Stimulated activated CD8-positive, alpha-beta memory T cell treated with anti-CD3 and anti-CD28 coated beads, Interleukin-15, amount 100 ng/mL, for 4 hours (primary cell): ENCODE measurements at places on chromosomes 7 and 10.

GRCh38 chr10:45199205-45199740 is 116.1 kb downstream of the OR13A1 start:
- no peak for DNase-seq

- no peak for DNase-seq
Observed at GRCh38 chr10:81569488-81569887, 305.5 kb upstream of the NRG3 start.

DNA sequence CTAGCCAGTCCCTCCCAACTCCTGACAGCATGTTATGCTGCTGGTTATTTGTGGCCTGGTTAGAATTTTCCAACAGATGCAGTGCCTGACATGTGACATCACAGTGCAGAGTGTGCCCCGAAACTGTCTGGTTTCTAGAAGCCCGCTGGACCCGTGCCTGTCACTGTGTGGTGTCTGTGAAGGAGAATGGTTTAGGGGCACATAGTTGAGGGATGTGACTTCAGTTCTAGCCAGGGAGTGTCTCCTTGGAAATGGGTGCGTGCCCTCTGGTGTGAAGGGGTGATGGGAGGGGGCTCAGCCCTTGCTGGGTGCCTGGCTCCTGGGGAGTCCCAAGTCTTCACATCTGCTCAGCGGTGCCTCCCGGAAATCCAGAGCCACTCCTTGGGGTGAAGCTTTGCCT is 303.6 kb downstream of the GLRX3 start:
- no peak for DNase-seq

DNA sequence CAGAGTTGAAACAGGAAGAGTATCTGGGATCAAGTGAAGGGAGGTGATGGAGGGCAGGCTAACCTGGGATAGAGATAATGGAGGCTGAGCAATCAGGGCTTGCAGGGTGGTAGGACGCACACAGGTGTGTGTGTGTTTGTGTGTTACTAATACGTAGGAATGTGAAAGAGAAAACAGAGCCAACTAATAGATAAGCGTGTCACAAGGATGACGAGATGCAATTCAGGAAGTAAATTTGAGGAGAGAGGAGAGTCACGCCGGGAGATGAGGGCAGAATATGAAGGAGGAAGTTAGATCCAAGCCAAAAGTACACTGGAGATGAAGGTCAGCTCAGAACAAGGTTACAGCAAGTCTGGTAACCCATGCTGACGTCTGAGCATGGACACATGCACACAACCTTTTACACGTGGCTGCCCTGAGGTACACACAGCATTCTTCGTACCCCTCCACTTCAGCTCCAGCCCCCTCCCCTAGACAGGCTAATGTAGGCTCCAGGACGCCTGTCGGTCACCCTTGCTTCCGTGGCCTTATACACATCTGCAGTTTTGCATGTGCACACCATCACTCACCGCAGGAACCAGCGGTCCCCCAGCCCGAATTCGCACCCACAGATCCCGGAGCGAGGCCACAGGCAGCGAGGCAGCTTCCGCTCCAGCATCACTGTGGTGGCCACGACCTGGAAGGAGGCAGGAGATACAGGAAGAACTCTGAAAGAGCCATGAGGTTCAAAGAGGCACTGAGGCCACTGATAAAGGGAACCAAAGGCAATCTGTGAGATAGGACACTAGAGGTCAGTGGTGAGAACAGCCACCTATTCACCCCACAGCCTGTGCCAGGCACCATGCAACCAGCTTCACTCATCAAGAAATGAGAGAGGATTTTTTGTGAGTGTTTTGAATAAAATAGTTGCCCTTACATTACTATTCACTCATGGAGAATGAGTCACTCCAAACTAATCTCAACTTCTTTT is 23.7 kb upstream of the TRPV6 start:
- no peak for DNase-seq

DNA sequence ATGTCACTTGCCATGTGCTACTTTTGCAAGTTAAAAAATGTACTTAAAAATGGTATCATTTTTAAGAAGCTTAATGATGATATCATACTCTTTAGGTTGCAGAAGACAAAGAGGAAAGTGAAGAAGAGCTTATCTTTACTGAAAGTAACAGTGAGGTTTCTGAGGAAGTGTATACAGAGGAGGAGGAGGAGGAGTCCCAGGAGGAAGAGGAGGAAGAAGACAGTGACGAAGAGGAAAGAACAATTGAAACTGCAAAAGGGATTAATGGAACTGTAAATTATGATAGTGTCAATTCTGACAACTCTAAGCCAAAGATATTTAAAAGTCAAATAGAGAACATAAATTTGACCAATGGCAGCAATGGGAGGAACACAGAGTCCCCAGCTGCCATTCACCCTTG is 6.1 kb downstream of the LMOD2 start:
- DNase-seq: no peak

DNA sequence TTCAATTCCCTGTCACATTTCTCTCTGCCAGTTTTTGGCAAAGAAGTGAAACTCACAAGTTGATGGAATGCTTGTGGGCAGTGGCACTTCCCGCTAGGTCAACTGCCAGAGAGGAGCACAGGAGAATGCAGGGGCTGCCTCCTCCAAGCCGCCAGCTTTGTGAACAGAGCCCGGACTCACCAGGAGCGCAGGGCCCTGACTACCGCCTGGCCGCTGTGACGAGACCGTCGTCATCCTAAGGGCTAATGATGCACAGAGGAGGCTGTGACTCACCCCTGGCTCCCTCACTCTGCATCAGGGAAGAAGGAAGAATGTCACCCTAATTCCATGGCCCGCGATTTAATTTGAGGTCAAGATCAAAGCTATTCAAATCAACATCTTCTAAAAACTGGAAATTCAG is 123.9 kb downstream of the TAX1BP1 start:
- DNase-seq: no peak

DNA sequence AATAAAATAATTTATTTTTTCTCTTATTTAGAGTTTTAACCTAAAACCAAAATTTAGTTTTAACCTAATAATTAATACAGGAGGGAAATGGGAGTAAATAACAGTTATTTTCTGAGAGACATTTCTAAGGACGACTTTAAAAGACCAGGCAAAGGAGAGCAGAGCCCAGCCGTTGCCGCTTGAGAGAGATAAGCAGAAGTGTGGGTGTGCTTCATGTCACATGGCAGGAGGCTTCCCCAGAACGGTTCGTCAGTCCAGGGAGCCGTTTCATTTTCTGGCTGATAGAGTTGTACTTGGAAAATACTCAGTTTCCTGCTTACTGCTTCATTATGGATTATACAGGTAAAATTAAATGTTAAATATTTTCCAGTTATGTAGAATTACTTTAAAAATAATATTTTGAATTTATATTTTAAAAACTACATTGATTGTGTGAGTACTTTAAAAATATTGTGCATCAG is 61.4 kb downstream of the ST7 start:
- DNase-seq: no peak

DNA sequence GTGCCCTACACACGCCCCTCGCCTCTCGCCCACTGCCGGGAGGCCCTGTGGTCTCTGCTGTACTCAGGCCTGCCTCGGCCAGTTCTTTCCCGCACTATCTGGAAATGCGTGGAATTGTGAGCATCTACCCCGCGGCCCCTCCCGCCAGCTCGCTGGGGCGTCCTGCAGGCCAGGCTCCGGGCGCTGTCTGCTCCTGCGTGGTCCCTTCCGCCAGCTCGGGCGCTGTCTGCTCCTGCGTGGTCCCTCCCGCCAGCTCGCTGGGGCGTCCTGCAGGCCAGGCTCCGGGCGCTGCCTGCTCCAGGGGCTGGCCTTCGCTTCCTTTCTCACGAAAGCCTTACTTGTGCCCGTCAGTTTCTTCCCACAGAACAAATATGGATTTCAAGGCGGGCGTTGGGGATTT is 14.9 kb downstream of the GET4 start:
- DNase-seq: no peak

- no peak for DNase-seq
Observed at GRCh38 chr10:30467651-30468338, 33.8 kb downstream of the MAP3K8 start.

DNA sequence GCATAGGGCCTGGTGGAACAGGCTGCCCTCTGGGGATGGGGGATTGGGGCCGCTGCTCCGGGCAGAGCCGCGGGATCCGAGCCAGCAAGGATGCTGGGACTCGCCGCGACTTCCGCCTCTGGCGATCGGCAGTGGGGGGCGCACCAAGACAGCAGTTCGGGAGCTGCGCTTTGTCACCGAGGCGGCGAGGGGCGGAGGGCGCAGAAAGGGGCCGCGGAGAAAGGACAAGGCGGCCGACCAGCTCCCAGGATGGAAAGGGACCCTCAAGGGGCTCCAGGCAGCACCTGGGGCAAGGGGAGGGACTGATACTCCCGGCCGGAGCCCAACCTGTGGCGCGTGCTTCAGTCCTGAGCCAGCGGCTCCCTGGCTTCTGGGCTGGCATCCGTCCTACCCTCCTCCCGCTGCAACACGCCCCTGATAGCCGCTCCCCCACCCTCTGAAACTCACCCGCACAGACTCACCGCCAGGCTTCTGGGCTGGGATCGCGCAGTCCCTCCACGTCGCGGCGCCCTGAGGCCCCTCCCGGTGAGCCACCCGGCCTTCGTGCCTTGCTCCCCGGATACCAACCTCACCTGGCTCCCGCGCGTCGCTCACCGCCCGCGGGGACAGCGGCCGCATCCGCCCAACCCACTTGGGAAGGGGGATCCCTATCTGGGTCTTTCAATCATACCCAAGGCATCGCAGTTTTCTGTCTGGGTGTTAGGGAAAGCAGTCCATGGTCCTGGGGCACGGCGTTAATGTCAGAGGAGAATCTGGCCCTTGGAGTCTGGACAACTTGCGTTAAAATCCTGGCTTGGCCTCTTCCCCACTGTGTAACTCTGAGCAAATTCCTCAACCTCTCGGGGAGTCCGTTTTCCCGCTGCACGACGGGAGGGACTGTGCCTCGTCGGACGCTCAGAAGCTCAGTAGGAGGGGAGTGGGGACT is 7.0 kb upstream of the EVX1 start:
- DNase-seq: no peak

- no peak for DNase-seq
Observed at GRCh38 chr7:70071766-70072165, 473.5 kb downstream of the AUTS2 start.

DNA sequence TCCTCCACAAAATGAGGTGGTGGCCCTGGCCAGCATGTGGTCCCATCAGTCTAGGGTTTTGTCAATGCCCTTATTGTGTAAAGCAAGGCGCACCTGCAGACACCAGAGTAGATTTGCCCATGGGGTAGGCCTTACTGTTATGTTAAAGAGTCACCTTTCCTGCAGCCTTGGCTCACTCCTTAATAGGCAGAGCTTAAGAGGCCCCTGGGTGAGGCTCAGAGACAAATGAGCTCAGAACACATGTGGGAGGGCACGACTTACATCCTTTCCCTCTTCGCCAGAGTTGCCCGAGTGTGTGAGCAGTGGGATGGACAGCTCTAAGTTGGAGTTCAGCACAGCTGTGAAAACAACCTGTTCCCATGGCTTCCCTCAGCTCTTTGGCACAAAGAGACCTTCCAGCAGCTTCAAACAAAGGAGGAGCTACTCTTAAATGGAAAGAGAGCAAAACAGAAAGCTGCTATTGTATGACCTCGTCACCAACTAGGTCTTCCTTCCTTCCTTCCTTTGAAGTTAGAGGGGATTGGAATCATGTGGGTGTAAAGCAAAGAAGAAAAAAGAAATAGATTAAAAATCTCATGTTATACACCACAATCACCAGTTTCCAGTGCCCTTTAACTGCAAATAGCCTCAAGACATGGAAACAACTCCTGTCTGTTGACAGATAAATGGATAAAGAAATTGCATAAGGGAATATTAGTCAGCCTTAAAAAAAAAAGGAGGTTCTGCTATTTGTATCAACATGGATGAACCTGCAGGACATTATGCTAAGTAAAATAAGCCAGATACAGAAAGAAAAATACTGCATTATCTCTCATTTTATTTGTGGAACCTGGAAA is 11.9 kb upstream of the XPNPEP1 start:
- no peak for DNase-seq
